ENCODE measurements at places on chromosomes 7 and 10. TPM values are rescaled to one million over a fixed set of nuclear protein-coding genes. Genes with fewer than 3 reads are reported as not detected.

DNA sequence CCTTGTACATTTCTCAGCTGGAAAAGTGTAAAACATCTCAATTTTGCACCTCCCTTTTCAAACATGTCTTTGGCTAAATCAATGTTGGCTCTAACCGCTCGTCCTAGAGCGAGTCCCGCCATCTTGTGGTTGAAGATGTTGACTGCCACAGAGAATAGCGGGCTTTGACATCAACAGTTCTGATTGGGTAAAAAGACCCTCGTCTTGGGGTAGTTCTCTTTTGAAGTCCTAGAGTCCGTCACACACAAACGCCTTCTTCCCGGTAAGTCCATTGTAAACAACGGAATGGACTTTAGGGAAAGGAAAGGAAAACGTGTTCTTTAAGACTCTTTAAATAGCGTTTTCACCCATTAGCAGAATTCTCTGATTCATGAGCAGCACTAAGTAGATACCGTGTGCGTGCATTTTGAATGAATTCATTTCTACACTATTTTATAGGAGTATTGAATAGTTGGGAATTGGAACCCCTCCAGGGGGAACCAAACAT, 452 bp upstream of the RPP30 start:
- DNase-seq, result no peak

GRCh38 chr7:2820508-2820934, 23.6 kb downstream of the GNA12 start:
- peak; percentile 92 for DNase-seq

- DNase-seq, result no peak
These were observed 28.1 kb upstream of the TRIM8 start for GRCh38 chr10:102616066-102616770.

GRCh38 chr10:97131666-97132065, 54.1 kb downstream of the SLIT1 start:
- DNase-seq, result no peak

DNA sequence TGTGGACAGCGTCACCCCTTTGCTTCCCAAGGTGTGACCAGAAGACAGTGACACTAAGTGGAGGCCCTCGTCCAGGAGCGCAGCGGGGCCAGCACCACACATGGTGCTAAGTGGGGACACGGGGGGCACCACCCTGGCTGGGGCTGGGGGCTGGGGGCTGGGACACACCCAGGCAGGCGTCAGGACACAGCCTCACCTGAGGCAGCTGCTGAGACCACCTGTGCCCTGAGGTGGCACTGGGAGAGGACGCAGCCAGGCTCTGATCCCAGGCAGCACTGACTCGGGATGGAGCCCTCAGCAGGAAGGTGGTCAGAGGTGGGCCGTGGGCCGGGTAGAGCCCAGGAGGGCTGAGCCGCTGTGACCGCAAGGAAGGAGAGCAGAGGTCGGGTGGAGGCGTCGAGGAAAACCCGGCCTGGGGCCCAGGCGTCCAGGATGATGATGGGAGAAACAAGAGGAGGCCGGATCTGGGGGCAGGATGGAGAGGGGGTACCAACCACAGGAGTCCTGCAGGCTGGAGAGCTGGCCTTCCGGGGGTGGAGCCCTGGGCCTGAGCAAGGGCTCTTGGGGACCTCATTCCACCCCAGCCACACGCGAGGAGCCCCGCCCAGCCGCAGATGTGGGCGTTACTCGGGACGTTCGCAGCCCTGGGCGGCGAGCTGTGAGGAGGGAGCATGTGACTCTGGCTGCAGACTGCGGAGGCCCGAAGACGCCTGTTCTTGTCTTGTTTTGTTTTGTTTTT, 22.5 kb downstream of the LRRC27 start:
- no peak for DNase-seq

DNA sequence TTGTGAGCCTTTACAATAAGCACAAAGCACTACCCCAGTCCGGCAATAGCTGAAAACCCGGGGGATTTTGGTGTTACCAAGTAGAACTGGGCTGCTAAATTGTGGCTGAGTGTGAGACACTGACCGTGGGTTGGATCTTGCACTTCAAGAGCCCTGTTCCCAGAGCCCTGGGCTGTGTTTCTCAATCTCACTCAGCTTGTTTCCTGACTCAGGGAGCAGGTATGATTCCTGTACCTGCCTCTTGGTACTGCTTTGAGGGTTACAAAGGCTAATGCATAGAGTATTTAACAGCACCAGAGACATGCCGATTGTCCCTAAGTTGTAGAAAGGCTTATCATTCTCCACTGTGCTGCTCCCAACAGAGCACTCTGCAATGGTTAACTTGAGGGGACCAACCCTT, 134.6 kb downstream of the TEX36 start:
- no peak for DNase-seq

The SNX10 gene
- total RNA-seq, result 7.9 TPM

DNA sequence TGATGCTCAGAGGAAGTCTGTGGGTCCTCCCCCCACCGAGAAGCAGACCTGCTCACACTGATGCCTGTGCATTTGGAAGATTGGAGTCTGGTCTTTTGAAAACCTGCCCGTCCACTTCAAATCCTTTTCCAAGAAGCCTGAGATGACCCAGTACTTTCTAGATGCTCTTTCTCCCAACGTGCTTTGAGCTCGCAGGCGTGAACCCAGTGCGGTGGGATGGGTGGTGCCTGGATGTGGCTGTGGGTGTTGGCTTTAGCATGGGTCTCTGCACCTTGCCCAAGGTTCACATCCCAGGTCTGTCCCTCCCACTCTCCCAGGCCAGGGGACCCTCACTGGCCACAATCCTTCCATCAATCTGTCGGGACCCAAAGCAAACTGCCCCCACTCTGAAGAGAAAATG, 170.2 kb downstream of the ADARB2 start:
- DNase-seq, result no peak

DNA sequence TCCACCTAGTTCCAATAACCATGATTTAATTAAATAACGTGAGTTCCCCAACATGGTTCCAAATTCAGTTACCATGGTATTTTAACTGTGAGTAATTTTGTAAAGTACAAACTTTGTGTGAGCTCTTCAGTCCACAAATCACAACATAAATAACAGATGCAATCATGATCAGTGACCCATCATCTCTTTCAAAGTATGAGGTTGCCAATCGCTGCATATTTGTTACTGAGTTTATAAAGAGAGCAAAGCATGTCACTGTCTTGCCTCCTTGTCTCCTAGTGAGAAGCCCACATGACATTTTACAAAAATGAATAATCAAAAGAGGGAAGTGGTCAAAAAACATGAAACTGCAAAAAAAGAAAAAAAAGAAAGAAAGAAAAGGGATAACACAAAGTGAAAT, 69.1 kb upstream of the PDSS1 start:
- DNase-seq, result no peak

GRCh38 chr10:124719213-124719851, 24.8 kb downstream of the FAM53B start:
- DNase-seq, result peak; percentile 89

DNA sequence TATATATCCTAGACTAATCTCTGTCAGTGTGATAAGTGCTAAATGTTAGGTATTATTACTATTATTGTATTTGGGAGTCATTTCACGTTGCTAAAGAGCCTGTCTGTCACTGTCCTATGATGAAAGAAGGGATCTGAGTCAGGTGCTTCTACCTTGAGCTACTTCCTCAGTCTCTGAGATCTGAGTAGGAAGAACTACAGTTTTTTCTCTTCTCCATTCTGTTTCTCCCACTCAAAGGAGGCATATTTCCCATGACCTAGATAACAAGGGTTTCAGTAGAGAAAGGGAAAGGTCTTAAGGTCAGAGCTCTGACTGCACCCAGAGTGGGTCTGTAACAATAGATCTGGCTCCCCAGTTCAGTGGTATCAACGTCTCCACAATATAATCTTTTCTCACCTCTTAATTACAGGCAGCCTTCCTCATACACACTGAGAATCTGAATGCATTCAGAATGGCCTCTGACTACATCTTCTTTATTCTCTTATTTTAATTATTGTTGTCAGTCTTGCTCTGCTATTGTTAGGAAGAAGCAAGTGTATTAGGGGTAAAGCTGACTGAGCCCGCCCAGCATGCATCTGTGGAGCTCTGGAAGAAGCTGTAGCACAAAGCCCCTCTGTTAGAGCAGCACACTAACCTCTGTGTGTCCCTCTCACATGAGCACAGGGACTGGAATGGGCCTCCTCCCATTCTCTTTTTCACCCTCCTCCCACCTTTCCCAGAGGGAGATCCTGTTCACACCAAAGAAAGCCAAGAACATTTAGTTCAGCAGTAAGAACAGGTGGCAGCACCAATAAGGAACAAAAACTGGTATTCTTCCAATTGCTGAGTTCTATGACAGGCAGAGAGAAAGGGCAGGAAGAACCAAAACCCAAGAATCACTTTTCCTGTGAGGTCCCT, 38.1 kb downstream of the USP54 start:
- DNase-seq, result no peak

- DNase-seq, result no peak
These were observed 93.1 kb downstream of the AUTS2 start for GRCh38 chr7:69691327-69691726.

- no peak for DNase-seq
These were observed 4.6 kb upstream of the C10orf95 start for GRCh38 chr10:102455893-102456471.

The TRIM50 gene
- not detected for total RNA-seq

DNA sequence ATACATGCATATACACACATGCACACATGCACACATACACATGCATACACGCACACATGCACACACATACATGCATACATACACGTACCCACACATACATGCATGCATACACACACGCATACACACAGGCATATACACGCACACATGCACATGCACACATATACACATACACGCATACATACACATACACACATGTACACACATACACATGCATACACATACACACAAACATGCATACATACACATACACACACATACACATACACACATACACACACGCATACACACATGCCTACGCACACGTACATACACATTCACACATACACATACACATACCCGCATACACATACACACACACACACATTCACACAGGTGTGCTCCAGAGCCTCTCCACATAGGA, 81.0 kb upstream of the KMT2E start:
- DNase-seq, result no peak

GRCh38 chr7:18504965-18505364, 9.4 kb downstream of the HDAC9 start:
- DNase-seq, result no peak

GRCh38 chr7:45469103-45469502, 105.1 kb upstream of the ADCY1 start:
- DNase-seq, result peak; percentile 57

DNA sequence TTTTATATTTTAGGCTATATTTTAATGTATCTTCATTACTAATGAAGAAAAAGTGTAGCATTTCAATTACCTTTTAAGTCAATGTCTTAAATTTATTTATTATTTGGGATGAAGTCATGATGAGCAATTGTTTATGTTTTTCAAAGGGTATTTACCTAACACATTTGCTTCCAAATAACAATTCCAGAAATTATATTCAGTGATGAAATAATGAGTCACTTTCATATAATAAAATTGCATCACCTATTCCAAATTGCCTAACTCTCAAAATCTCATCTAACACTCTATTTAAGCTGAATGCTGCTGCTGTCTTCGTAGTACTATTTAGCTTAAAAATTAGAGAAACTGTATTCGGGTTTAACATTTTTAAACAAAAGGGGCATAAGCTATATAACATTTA, 97.7 kb downstream of the PRKG1 start:
- DNase-seq, result peak; percentile 85

DNA sequence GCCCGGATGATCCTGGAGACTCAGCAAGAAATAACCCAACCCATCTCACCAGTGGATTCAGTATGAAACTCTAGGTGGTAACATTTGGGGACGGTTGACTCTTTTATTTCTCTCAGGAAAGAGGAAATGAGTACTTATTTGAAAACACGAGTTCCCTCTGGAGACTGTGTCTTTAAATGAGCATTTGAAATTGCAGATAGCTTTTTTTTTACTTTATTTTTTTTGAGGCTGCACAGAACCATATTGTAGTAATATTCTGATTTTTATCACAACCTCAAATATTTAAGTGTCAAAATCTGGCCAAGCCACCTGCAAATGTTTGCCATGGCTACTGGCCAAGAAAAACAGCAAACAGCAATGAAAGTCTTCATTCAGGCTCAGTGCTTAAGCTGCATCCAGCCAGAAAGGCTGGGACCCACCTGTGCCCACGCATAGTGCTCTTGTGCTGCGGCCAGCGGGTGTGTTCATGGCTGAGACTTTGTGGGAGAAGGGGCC, 160.8 kb downstream of the CREB5 start:
- peak; percentile 88 for DNase-seq

The FKBP6 gene
- total RNA-seq, result not detected

DNA sequence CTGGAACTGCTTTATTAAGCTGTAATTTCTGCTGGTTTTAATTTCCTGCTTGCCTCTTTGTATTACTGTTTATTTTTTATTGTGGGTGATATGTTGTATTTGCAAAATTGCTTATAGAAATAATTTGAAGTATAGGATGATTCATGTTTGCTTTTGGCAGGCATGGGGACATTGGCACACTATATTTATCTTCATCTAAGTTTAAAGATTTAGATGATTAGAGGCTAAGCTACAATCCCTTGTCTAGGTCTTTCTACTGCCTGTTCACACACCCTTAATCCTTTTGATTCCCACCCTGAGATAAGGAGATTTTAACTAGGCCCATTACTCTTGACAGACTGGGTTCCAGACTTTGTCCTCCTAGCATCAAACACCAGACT, 182.8 kb upstream of the KAT6B start:
- peak; percentile 95 for DNase-seq

DNA sequence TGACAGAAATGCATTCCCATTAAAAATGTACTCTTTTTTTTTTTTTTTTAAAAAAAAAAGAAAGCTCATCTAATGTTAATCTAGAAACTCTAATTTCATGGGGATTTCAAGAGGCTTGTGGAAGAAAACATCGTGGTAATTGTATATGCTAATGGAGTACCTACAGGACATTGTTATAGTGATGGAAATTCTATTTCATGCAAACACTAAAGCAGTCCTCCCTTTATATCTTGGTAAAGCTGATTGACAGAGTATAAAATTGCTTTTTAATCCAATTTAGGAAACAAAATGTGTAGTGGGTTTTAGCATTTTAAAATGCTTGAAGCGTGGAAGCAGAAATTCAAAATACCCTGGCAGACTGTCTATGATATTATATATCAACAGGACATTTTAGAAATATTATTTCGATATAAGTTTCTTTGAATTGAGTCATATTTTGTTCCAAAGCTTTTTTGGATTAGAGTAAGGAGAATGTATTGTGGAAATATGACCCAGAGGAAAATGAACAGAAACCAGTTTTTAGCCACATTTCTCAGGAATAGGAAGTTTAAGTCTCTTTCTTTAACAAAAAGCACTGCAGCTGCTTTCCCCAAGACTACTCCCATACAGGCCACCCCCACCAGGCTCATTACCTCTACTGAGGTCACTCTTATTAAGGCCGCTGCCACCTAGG, 121.9 kb downstream of the WNT2 start:
- DNase-seq, result no peak
